ENCODE measurements at places on chromosomes 3 and 15.
A peak's percentile ranks its signal among the peaks of the same experiment; 100 is the strongest.

DNA sequence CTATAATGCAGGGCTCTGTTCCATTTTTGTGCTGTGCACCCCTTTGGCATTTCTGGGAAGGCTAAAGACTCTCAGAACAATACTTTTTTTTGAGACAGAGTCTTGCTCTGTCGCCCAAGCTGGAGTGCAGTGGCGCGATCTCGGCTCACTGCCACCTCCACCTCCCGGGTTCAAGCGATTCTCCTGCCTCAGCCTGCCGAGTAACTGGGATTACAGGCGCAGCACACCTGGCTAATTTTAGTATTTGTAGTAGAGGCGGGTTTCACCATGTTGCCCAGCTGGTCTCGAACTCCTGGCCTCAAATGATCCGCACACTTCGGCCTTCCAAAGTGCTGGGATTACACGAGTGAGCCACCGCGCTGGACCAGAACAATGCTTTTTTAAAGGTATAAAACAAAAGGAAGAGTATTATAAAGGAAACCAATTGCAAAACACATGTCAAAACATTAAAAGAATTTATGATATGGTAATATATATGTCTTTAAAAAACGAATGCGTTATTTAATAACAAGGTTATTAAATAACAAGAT lies 999 bp downstream of the SQOR start:
- no peak for DNase-seq

DNA sequence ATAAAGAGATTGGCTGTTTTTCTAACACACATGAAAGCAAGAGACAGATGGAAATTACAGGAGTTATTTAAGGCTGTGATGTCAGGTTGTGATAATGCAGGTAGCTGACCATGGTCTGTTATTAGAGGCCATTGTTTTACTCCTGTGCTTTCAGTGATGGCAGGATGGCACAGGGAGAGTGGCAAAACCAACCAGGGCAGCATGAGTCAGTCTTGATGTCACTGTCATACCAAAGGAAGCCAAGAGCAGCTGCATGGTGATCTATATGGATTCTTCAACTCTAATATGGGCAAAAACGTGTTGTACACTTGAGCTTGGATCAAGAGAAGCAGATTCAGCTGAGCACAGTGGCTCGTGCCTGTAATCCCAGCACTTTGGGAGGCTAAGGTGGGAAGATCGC lies 91.8 kb upstream of the LMOD3 start:
- peak; percentile 7 for DNase-seq

DNA sequence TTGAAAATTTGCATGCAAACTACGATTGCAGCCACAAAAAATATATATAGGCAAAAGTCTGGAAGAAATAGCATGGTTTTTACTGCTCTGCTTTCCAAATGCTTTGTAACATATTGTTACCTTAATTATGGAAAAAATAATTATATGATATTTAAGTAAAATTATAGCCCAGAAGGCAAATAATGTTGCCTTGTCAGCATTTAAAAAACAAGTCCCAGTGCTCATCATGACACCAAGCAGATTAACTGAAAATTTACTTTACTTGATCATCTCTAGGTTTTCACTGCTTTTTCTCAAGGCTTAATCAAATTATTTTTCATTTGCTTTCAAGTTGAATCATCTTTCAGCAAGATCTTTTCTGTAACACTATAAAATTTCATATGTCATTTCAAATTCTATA lies 262.9 kb downstream of the ZMAT3 start:
- no peak for DNase-seq

GRCh38 chr15:88218557-88219221 lies 37.9 kb downstream of the NTRK3 start:
- DNase-seq, result no peak

- DNase-seq, result no peak
These were observed 116.3 kb downstream of the CLSTN2 start for GRCh38 chr3:140051019-140051957.

DNA sequence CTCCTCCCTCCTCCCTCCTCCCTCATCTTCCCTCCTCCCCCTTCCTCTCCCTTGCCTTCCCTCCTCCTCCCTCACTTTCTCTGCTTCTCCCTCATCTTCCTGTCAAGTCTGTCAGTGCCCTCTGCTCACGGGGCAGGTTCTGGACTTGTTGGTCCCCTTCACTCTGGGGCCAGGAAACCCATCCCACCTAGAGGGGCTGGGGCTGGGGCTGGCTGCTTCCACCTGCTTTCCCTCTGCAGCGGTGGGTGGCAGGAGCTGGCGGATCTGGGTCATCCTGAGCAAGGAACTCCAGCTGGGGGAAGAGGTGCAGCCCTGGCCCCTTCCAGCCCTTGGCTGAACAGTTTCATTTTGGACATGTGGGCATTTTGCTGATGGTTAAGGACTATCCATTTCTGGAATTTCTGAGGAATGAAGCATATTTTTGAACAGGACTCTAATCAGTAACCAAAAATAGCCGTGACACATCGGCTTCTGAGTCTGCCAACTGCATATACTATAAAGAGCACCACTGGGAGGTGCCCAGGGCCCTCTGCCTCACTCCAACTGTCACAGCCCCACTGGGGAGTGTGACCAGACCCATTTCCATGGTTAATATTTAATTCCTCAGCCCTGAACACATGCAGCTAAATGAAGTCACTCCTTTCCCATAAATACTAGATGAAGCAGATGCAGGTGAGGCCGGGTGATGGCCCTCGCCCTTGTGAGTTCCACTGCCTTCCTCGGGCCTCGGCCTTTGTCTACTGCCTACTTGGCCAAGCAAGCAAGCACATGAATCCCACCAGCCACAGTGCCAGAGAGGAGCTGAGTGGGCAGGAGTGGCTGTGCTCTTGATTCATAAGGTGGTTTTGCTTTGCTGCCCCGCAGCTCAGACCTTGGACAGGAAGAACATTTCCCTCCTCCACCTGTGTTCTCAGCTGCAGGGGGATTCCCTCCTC lies 39.8 kb downstream of the CHDH start:
- peak; percentile 94 for DNase-seq

- peak; percentile 89 for DNase-seq
These were observed 213.7 kb downstream of the PDCD6IP start for GRCh38 chr3:34012102-34012461.

DNA sequence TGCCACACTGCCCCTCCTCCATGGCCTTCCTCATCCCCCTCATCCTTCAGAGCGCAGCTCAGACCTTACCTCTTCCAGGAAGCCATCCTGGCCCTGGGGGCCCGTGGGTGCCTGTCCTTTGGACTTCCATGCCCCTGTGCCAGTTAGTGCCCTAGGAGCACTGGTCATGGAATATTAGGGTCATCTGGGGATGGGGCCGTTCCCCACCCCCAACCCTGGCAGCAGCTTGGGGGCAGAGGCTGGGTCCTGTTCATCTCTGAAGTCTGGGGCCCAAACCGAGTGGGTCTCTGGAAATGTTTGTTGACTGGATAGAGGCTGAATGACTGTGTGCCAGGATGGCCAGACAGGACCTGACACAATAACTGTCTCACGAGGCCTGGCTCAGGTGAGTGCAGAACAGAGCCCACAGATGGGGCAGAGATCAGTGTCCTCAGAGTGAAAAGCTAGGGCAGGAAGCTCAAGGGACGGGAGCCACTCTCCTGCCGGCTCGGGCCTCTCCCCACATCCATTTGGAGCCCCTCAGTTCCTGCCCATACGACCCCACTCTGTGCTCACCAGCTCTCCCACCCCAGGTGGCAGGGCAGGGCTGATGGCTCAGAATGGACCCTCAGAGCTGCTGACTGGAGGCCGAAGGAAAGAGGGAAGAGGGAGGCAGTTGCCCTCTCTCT lies 62.5 kb downstream of the TLE3 start:
- no peak for DNase-seq

DNA sequence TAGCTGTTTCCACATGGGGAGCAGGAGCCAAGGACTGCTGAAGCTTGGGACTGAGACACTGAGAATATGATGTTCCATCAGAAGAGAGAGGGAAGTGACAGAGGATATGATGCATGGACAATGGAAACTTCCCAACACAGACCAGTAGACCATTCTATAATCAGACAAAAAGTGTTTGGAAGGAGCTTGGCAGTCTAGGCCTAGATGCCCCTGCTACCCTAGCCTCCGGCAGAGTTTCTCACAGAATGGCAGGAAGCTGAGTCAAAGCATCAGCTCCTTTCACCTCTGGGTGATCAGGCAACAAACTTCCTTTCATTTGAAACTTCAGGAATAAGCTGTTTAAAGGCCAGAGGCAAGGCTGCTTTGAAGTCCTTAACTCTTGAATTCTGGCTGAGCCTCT lies 222.0 kb downstream of the NEK10 start:
- no peak for DNase-seq

GRCh38 chr15:26477044-26477443 lies 295.8 kb downstream of the GABRB3 start:
- DNase-seq, result no peak

GRCh38 chr3:134134698-134135415 lies 105.1 kb upstream of the SLCO2A1 start:
- no peak for DNase-seq

DNA sequence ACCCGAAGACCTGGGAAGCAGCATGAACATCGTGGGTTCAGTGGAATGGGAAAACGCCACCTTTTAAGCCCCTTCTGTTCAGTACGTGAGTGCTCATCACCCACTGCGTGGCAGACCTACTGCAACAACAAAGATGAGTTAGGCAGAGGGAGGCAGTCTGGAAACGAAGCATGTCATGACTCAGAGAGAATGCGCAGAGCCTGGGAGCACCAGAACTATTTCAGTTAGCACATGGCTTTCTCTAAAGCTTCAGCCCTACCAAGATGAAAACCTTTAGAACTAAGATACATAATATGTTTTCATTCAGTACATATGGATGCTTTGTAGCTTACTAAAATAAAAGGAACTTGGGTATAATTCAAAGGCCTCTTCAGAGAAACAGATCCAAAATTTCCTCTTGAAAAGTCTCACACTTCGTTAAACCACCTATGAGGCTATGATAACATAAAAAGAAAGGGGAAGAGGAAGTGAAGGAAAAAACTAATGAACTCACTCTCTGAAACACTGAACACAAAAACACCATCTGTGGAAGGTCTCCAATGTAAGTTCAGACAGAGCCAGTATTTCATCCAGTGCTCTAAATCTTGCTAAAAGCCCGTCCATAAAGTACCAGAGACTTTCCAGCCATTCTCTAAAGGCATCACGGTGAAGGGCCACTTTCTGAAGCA lies 140.1 kb downstream of the OCA2 start:
- DNase-seq, result no peak

DNA sequence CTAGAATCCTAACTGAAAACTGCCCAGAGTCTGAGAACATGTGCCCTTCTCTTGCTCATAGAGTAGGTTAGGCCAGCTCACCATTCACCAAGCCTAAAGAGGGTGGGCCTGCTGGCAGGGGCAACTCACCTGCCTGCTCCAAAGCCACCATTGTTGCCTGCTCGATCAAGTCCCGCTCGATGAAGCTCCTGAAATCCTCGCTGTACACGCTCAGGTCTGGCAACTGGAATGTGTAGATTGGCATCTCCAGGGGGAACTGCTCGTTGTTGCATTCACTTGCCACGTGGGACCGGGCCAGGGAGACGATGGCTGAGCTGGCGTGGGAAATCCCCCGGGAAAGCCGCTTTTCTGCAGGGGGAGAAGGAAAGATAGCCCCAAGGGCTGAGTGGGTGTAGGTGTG lies 232.2 kb downstream of the KLF13 start:
- DNase-seq, result no peak

- no peak for DNase-seq
These were observed 88.7 kb downstream of the ARNT2 start for GRCh38 chr15:80492874-80493273.

DNA sequence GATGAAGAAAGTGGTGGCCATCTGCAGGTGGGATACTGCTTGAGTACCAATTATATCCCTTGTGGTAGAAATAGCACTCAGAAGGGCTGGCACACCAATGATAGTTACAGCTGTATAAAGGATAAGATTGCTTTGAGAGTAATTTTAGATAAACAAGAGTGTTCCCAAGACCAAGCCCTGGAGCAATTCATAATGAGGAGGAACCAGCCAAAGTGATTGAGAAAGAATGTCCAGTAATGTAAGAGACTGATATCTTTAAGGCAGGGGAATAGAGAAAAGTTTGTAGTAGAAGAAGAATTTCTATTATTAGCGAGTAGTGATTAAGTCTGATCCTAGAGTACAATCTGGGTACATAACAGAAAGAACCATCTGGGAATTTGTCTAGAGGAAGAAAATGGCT lies 945.1 kb downstream of the OTOL1 start:
- DNase-seq, result no peak

GRCh38 chr3:52140000-52140399 lies 14.2 kb downstream of the POC1A start:
- no peak for DNase-seq

DNA sequence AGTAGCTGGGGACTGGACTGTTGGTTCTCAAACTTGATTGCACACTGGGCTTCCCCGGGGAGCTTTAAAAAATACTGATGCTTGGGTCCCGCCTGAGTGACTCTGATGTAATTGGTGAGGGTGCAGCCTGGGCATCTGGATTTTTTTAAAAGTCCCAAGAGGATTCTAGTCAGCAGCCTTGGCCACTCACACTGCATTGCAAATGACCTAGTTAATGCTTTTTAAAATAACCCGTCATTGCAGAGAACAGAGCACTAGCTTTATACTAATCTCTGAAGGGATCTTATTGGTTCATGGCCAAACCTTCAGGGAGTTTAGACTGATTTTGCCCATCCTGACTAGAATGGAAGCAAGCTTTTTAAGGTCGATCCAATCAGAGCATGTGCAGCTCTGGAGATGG lies 310.6 kb upstream of the PROK2 start:
- DNase-seq, result no peak

DNA sequence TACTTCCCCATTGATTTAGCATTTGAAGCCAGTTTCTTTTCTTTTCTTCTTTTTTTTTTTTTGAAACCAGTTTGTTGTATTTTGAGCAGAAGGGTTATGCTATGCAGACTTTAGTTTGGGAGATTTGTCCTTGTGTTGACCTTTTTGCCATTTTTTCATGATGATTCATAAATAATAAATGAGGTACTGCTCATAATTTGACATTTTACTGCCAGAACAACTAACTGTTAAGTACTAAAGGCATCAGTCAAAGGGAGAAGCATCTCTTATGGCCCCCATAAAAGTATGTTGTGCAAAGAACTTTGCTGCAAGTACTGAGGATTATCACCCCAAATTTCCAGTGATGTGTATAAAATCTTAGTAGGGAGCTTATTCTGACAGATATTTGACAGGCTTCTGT lies 1.7 kb upstream of the GPR87 start:
- DNase-seq, result no peak

DNA sequence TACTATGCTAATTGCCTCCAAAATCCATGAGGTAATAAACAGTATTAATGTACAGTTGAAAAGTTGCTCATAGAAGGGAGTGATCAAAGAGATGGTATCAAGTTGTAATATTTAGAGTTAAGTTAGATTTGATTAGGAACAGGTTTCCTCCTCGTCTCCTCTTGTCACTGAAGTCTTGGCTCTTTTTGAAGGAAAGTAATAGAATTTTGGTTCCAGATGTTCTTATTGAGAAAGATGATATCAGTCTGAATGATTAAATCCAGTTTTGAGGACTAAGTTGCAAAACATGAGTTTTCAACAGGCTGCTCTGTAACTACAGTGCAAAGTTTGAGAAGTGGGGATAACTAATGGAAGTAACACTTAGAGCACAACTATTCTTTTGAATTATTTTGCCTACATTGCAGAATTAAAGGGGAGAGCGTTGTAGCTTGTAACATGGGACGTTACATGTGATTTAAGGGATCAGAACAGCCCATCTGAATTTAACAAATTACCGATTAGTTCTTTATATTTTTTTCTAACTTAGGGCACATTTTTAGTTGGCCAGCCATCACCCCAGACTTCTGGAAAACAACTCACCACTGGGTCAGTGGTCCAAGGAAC lies 48.3 kb downstream of the MAP6D1 start:
- no peak for DNase-seq

- DNase-seq, result no peak
These were observed 263.6 kb upstream of the GOLGA6L4 start for GRCh38 chr15:83971992-83972391.
